Daoy (cell line): ENCODE measurements at places on chromosomes 5 and 9. TPM values are rescaled to one million over a fixed set of nuclear protein-coding genes. Genes with fewer than 3 reads are reported as not detected.

- no peak for DNase-seq
Measured at GRCh38 chr9:80811656-80812055, 877.7 kb downstream of the TLE1 start.

DNA sequence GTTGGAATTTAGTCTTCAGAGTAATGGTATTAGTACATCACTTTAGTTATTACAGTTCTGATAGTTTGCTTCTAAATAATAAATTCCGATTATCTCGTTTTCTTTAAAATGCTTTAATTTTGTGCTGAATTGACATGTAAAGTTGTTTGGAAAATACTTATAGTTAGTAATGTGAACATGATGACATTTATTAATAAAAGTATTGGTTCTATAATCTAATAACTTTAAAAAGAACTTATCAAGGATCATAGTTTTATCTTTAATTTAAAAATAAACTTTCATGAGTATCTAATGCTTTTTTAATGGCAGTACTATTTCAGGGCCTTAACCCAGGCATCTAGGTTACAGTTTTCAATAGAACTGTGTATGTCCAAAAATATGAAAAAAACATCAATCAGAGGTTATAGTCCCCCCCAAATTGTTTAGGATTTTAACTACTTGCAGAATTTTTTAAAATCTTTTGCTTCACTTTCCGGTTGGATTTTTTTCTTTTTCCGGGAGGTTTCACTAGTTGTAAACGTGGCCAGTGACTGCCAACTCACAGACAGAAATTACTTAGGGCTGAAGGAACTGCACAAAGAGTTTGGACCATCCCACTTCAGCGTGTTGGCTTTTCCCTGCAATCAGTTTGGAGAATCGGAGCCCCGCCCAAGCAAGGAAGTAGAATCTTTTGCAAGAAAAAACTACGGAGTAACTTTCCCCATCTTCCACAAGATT is 680 bp downstream of the GPX8 start:
- DNase-seq: peak; percentile 92

DNA sequence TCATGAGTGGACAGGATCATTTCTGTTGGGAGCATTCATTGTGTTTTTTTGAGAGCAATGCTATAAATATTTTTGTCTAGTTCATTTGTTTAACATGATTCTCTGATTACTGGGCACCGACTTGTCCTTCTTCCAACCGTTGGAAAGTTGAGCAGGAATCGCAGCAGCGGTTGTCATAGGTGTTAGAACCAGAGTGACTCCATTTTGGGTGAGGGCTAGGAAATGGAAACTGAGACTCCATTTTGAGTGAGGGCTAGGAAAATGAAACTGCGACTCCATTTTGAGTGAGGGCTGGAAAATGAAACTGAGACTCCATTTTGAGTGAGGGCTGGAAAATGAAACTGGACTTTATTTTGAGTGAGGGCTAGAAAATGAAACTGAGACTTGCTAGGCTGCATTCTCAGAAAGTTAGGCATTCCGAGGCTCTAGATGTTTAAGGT is 100.6 kb downstream of the ICE1 start:
- DNase-seq: peak; percentile 33

The NXNL2 gene
- 0.89 and 1.4 TPM in 2 replicates for total RNA-seq

GRCh38 chr5:150206098-150206778 is 16.4 kb downstream of the SLC6A7 start:
- no peak for DNase-seq

DNA sequence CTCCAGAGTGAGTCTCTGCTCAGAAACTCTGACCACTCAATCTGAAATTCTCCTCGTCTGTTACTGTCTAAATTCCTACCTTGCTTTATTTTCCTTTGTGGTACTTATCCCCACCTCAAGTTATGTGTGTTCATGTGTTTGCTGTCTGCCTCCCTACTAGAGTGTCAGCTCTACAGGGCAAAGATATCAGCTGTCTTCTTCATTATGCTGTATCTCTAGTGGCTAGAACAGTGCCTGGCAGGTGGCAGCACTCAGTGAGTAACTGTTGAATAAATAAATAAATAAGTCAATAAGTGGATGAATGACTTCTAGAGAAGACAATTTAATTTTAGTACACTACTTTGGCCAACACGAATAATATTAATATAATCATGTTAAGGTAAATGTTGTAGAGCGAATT is 92.3 kb downstream of the BOD1 start:
- no peak for DNase-seq

DNA sequence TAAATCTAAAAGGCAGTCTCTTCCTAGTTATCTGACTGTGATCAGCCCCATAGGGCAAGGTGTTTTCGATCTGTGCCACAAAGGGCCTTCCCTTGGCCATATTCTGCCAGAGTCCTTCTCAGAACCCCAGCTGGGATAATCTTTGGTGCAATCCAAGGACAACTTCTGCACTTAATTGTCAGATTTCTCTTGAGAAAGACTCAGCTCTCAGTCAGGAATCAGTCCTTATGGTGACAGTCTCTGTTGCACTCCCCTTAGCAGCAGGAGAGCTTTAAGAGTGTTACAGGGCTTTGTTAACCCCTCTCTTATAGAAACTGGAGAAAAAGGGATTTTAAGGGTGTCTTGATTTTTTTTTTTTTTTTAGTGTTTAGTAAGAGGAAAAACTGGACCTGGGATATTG is 15.4 kb upstream of the RFX3 start:
- no peak for DNase-seq

GRCh38 chr9:120876842-120877240 is at the start of gene PHF19:
PHF19 (minus strand) TSS chr9:120877188; CDS start chr9:120874741, 2,447 bp downstream.
- DNase-seq: peak; percentile 78

- peak; percentile 97 for DNase-seq
Measured at GRCh38 chr5:132263548-132264261, 6.2 kb downstream of the PDLIM4 start.

DNA sequence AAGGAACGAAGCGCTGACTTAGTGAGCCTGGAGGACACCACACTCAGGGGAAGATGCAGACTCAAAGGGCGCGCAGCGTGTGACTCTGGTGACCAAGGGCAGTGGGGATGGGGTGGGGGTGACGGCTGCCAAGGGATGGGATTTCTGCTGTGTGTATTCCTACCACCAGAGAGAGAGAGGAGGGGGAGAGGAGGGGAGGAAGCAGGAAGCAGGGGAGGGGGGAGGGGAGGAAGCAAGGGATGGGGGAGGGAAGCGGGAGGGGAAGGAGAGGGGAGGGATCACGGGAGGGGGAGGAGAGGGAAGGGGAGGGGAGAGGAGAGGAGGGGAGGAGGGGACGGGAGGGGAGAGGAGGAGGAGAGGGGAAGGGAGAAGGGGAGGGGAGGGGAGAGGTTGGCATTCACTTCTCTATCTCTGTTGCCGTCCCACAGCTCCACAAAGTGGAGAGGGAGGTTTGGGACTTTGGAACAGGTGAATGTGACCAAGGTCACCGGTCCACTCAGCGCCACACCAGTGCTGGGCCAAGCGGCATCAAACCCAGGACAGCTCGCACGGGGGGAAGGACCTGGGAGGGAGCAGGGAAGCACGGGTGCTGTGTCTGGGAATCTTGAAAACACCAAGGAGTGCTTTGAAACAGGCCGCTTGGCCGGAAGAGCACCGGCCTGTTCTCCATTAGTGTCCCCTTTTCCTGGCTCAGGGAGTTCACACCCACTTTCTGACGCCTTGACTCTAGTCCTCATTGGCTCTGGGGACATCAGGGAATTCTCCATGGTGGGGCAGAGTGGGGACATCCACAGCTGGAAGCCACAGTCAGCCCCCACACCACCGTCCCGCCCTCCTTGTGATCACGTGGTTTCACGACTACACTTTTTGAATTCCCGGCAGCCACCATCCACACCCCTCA is 77.4 kb downstream of the VAV2 start:
- no peak for DNase-seq

The GIN1 gene
- total RNA-seq: 4.4 and 22.5 TPM in 2 replicates

GRCh38 chr9:79985264-79985663 is 413.5 kb downstream of the TLE4 start:
- no peak for DNase-seq

The CDX1 gene
- total RNA-seq: 0.06 and 1.3 TPM in 2 replicates

The FAM163B gene
- not detected in 2 replicates for total RNA-seq

GRCh38 chr5:175059687-175060211 is 335.4 kb downstream of the MSX2 start:
- DNase-seq: peak; percentile 80

DNA sequence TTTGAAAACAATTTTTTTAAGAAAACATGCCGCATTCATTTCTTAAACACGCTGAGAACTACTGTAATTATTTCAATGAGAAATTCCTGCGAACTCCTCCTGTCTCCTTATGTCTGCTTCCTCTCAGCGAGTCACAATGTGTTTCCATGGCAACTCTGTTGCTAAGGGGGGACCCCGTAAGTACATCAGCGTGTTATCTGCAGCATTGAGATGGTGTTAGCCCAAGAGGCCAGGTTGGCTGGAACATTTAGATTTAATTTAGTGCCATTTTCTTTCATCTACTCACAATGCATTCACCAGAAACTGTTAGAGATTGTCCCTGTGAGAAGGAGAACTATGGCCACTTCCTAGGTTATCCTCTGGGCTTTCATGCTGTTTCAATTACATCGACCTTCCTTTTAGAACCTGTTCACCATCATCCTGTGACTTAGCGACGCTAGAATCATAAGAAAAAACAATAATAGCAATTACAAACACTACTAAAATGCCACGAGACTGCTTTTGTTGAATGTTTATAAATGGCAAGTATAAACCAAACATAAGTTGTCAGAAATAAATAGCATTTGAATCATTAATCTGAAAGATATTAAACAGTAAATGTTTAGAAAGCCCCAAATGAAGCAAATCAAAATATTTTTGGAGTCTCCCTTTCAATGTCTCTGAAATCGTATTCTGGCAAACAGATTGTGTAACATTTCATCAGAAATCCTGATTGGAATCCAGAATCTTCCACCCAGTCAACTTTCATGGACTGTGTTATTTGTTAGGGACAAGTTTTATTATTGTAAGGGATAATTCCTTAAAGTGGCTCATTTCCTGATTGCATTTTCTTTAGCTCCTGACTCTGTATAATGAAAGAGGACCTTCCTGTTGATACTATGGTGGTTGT is 39.7 kb upstream of the SHC3 start:
- DNase-seq: no peak

DNA sequence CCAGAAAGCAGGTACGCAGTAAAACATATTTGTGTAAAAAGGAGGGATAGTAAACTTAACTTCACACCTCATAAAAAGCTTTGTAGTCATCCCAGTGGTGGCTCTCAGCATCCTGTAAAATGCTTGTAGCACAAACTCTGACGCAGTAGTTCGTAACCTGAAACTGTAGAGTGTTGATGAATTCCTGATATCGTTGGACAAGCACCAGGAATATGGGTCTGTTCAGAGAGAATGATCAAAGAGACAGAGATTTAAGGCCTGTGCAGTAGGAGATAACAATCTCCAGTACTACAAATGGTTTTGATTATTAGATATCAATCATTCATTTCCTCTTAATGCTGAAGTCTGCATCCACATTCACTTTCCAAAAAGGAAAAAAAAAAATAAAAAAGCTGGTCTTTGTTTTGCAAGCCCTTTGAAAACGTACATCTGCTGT is 148.5 kb downstream of the KIAA0825 start:
- peak; percentile 8 for DNase-seq

GRCh38 chr5:33480876-33481275 is 40.1 kb downstream of the TARS1 start:
- DNase-seq: no peak

DNA sequence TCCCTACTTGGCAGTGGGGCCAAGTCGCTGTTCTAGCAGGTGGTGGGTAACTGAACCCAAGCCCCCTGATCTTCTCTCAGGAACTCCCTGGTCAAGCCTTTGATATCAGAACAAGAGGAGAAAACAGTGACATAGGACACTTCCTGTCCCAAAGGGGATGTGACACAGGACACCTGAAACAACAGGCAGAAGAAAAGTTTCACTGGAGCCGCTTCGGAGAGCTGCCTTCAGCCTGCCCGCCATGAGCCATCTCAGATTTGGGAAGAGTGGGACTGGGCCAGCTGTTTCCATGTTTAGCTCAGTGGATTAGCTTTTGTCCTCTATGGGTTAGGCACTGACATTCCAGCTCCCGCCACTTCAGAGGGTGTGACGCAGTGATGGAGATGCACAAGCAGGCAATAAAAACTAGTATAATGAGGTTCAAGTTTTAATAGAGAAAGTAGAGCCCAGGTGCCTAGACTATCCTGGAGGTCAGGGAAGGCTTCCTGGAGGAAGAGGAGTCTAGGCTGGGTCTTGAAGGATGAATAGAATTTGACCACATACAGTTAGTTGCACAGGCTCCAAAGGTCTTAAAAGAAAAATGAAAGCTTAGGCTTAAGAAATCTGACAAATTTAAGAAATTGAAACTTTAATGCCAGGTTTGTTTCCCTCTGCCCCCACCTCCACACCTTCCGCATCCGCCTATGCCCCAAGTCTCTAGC is 104.1 kb upstream of the SPRY4 start:
- no peak for DNase-seq

The NUTM2G gene
- total RNA-seq: under 0.01 TPM in 1 of 2 replicates, not detected in the other

- peak; percentile 9 for DNase-seq
Measured at GRCh38 chr5:10825897-10826644, 65.0 kb upstream of the DAP start.

The PLPP7 gene
- total RNA-seq: 5.4 and 7.1 TPM in 2 replicates

DNA sequence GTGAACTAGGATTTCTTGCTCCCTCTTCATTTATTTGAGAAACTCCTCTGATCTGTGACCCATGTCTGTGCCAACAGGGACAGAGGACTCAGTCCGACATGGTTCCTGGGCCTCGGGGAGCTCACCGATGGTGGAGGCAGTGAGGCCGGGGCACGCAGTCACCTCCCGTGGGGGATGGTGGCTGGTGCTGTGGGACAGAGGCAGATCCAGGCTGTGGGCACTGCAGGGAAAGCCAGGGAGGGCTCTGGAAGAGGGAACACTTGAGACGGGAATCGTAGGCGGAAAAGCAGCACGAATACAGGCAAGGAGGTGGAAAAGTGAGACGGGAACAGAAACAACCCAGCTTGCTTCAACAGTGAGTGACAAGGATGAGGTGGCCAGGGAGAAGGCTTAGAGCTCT is 127.8 kb downstream of the GABBR2 start:
- DNase-seq: no peak

DNA sequence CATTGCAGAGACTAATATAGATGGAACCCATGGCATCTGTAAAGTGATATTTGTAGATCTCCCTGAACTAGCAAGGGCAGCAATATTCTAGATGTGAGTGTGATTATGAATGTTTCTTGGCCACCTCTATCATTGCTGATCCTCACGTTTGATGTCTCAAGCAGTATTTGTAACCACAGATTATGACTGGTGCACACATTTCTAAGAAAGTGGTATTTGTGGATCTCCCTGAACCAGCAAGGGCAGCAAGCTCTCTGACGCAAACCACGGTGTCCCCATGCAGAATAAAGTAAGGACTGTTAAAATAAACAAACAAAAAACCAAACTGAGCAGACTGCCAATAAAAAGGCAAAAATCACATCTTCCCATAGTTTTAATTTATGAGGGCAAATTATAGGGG is 301.3 kb downstream of the CSNK1G3 start:
- DNase-seq: no peak
